ENCODE measurements at places on chromosomes 4 and X.

- no peak for DNase-seq
Measured at GRCh38 chrX:131302701-131303100, 13.6 kb upstream of the IGSF1 start.

DNA sequence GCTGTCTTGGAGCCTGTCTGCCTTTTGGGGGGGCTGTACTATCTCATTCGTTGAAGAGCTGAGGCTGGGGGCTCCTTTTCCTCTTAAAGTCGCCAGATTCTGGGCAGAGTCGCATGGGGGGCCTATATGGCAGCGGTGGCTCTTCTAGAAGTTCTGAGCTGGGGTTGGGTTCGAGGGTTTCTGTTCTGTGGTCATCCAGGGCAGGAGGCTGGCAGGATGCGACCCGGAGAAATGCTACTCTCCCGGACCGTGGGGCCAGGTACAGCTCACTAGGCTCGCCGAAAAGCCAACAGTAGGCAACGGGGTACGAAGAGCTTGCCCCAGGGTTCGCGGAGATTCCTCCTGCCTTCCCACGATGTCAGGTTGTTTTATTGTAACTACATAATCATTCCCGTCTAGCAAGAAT lies 1.9 kb upstream of the CITED1 start:
- no peak for DNase-seq

- DNase-seq: no peak
Measured at GRCh38 chrX:148290931-148291330, 209.5 kb upstream of the AFF2 start.

DNA sequence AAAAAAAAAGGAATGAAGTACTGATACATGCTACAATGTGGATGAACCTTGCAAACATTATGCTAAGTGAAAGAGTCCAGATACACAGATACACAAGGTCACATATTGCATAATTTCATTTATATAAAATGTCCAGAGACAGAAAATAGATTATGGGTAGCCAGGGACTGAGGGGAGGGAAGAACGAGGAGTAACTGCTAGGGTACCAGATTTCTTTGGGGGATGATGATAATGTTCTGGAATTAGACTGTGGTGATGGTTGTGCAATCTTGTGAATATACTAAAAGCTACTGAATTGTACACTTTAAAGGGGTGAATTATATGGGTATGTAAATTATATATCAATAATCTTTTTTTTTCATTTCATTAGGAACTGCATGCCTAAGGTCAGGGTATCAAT lies 20.8 kb upstream of the AP1AR start:
- no peak for DNase-seq

DNA sequence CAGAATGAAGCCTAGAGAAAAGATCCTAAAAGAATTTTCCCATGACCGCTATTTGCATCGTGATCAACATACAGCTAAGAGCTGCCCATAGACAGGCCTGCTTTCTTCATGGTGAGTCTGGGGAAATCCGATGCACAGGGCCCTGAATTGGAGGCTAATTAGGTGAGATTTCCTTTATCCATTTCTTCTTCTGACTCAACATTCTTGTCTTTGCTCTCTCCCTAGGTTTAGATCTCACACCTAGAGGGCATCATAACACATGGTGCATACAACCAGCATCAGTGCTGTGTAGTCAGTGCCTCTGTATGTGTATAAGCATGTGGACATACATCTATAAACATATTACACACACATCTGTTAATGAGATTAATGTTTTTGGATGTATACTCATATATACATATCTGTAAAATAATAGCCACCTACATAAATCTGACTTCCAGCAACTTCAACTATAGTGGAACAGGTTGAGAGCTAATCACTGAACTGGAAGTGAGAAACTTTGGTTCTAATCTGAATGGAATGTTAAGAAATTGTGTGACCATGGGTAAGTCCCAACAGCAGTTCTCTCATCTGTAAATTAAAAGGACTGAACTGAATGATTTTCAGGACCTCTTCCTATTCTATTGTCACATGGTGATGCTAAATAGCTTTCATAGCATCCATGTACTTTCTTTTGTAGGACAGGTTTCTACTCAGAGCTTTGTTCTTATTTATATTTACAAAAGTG lies 17.5 kb downstream of the GATB start:
- no peak for DNase-seq

- DNase-seq: no peak
Measured at GRCh38 chrX:38458071-38458470, 103.3 kb upstream of the TSPAN7 start.

DNA sequence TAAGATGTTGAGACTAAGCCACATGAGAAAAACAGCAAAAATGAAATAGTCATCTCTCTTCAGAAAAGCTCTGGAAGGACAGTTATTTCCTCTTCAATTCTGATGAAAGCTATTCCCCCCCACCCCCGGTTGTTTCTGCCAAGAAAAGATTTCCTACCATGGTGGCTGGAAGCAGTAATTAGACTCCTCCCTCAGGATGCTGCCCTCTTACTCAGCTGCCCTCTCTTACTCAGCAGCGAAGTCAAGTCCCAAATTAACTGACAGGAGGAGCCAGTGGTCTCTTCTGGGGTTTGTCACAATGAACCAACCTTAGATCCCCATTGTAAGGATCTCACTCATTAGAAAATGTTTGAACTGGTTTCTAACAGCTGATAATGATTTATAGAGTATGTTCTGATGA lies 38.0 kb downstream of the GPM6B start:
- DNase-seq: no peak

- DNase-seq: no peak
Measured at GRCh38 chr4:149048451-149049143, 606.4 kb upstream of the NR3C2 start.

- DNase-seq: peak; percentile 5
Measured at GRCh38 chr4:111943796-111944203, 201.5 kb upstream of the FAM241A start.

DNA sequence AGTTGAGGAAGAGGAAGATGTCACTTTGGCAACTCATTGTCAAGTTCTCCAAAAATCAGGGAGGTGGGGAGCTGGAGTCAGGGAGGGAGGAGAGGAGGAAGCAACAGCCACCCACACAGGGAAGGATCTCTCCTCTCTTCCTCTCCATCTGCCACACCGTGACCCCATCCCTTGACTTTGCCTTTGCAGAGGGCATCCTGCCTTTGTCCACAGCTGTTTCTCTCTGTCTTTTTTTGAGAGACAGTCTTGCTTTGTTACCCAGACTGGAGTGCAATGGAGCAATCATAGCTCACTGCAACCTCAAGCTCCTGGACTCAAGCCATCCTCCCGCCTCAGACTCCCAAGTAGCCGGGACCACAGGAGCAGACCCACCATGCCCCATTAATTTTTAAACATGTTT lies 276.0 kb downstream of the SHOX start:
- no peak for DNase-seq

- DNase-seq: no peak
Measured at GRCh38 chrX:41118156-41118555, 32.9 kb downstream of the USP9X start.

- no peak for DNase-seq
Measured at GRCh38 chrX:103275947-103276567, 493 bp downstream of the TCEAL5 start.

GRCh38 chr4:187362937-187363857 lies 632.4 kb upstream of the ZFP42 start:
- DNase-seq: no peak

DNA sequence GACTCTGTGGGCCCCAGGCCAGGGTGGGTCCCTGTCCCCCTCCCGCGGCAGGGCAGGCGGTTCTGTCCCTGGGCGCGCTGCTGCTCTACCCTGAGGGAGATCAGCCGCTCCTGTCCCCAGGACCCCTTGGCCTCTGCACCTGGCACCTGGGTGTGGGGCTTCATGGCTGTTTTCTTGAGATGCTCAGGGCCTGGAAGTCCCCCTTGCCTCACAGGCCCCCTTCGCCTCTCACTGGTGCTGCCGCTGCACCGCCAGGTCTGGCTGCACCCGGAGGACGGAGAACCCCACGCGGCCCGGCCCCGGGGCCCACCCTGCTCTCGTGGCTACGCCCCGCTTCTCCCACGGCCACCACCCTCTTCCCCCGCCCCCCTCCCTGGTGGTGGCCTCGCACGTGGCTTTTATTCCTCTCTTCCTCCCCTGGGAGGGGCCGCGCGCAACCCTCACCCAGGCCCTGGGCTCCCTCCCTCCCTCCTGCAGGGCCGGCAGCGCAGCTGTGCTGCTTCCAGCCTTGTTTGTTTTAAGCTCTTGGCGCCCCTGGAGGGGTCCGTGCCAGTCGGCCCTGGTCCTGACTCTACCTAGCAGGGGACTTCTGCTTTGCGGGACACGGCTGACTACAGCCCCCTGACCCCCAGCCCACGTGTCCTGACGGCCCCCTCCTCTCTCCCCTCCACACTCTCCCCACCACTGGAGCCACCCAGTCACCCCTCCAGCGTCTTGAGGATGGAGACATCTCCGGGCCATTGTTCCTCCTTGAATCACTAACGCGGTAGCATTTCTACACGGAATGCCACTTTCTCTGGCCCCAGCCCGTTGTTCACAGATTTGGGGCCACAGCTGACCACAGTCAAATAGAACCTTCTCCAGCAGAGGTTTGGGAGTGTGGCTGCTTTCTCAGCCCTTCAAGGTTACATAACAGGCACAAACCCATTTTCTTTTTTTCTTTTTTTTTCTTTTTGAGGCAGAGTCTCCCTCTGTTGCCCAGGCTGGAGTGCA lies 20.6 kb upstream of the CLDN24 start:
- DNase-seq: no peak

GRCh38 chr4:77360451-77360850 lies 203.4 kb downstream of the CCNG2 start:
- peak; percentile 48 for DNase-seq

DNA sequence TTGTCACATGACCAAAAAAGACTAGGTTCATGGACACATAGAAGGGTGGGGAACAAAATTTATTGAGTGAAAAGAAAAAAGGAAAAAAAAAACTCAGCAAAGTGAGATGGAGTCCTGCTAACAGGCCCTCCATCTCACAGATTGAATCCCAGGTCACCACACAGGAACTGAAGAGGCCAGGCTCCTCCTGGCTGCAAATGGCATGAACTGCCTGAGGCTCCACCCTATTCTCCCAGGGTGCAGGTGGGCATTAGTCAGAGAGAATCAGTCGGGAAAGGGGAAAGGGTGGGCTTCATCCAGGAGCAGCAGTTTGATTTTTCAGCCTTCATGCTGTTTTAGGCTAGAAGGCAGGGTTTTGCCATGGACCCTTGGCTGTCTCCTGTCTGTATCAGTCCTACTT lies 128.5 kb upstream of the GRID2 start:
- no peak for DNase-seq

DNA sequence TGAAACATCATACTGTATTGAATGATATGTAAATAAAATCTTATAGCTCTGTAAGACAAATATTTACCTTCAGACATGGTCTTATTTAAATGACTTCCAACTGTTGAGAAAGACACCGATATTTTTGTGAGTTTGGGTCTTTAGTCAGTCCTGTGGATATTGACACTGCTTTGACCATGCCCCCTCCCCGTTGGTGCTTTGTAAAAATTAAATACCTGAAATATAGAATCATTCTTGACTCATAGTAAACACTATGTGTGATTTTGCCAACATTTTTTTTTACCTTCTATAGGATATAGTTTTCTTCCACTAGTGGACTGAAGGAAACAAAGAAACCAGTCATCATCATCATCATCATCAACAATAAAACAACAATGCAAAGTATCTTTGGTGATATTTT lies 114.3 kb upstream of the HS3ST1 start:
- no peak for DNase-seq

DNA sequence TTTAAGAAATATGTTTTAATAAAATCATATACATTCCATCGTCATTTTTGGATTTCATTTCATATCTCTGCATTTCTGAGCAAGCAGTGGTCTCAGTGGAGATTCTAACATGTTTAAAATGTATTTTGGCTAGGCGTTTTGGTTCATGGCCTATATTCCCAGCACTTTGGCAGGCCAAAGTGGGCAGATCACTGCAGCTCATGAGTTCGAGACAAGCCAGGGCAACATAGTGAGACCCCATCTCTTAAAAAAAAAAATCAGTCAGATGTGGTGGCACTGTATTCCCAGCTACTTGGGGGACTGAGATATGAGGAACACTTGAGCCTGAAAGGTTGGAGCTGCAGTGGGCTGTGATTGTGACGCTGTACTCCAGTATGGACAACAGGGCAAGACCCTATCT lies 67.5 kb upstream of the RAB33B start:
- no peak for DNase-seq

- DNase-seq: no peak
Measured at GRCh38 chr4:53764761-53765490, 173.6 kb upstream of the LNX1 start.

GRCh38 chr4:173829565-173829964 lies 299.5 kb upstream of the HAND2 start:
- no peak for DNase-seq

GRCh38 chrX:94400488-94400887 lies 726.5 kb downstream of the FAM133A start:
- DNase-seq: peak; percentile 18

GRCh38 chrX:155865193-155865592 lies 16.0 kb upstream of the VAMP7 start:
- no peak for DNase-seq

- DNase-seq: no peak
Measured at GRCh38 chrX:6468706-6469105, 66.2 kb downstream of the VCX3A start.

DNA sequence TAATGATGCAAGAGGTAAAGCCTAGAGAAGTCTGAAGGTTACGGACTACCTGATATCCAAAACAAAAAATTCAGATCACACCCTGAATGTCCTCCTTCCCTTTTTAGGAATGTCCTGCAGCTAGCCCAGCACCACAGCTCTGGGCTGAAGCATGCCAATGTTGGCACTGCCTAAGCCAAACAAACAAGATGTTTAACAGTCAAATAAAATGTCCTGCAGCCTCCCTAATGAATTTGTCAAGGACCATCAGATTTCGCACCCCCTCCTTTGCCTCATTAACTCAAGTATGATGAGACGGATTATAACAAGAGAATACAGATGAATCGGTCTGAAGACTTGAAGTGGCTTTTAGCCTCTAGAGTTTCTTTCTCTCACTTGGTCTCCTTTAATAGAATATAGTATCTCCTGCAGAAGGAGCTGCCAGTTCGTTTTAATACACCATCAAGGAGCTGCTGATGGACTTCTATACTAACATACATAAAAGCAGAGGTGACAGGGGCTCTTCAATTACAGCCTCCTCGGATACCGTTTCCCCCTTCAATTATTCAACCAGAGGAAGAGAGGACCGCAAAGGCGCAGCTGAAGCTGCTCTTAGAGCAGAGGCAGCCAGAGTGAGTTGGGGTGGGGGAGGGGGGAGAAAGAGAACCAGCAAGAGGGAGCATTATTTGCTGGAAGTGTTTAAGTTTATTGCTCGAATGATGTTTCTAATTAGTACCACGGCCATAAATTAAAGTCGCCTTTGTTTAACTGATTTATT lies 3.0 kb upstream of the MAB21L2 start:
- no peak for DNase-seq

DNA sequence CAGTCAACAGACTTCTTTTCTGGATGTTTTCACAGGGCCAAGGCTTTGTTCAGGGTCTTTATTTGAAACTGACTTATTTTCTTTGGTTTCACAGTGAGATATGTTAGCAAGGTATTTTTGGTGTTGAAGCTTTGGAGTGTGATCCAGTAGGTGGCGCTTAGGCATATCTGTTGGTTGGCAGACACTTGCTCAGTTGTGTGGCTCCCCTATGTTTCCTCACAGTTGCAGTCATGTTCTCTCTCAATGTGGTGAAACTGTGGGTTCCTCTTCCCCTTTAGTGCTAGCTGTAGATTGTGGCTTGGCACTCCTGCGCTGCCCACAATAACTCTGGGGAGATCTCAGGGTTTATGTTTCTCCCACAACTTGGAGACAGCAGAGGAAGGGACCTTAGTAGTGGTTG lies 460.8 kb downstream of the SLITRK2 start:
- no peak for DNase-seq
